ENCODE measurements at places on chromosomes 2 and 18.

- no peak for DNase-seq
These were observed 68.3 kb downstream of the TNS1 start for GRCh38 chr2:217934321-217935131.

GRCh38 chr2:102059151-102059550 lies 67.4 kb downstream of the IL1R2 start:
- no peak for DNase-seq

DNA sequence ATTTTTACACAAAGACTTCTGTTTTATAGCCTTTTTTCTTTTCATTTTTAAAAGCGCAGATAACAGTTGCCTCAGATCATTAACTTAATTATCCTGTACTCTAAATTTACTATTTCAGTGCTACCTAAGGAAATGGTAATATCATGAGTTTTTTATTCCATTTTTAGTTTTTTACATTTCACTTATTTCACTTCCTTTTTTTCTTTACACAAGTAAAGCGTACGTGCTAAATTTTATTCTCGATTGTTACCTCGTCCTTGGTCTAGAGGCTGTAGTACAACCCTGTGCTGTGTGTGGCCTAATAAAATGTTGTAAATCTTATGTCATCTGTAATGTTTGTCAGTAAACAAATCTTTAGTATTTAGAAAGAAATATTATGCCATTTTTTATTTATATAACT lies 49.2 kb downstream of the CRIM1 start:
- DNase-seq: no peak

GRCh38 chr18:48226401-48226800 lies 182.8 kb downstream of the ZBTB7C start:
- DNase-seq: no peak

- no peak for DNase-seq
These were observed 2.8 kb upstream of the PUM2 start for GRCh38 chr2:20353241-20353992.

GRCh38 chr2:26470601-26471260 lies 7.2 kb downstream of the OTOF start:
- DNase-seq: no peak

DNA sequence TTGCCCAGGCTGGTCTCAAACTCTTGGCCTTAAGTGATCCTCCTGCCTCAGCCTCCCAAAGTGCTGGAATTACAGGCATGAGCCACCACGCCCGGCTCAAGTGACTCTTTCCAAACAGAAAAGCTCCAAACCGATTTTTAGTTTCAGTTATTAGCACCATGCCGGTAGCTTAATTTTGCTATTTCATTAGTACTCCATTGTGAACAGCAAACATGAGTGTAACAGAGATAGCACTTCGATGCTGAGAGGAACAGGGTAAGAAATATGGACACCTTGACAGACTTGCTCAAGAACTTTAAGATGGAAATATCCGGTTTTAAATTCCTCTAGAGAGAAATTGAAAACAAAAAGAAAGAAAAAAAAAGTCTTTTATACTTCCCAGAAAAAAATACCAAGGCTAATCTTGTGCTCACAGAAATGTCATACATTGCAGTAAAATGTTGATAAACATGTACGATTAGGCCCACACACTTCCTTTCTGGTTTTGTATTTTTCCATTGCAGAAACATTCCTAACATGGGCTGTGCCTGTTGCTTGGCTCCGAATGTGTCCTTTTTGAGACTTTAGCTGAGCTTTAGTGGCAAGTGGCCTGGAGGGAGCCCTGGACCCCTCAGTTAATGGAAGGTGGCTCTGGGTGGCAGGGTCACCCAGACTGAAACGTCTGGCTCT lies 18.3 kb downstream of the FHL2 start:
- no peak for DNase-seq

GRCh38 chr2:64359171-64359891 lies 94.6 kb upstream of the LGALSL start:
- no peak for DNase-seq

DNA sequence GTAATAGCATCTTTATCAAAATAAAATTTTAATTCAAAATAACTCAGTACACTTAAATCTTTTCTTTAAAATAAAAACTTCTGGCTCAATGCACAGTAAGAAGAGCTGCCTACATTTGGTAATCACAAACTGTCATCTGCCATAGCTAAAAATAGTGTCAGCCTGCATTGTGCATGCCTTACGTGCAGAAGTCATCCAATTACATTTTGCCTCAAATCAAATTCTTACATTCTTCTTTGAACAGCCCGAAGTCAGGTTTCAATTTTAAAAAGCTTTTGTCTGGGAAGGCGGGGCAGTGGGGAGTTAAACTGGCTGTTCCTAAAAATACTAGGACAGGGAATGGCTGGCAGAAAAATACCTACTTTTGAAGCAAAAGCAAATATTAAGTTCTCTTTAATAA lies 51.1 kb downstream of the RTN4 start:
- DNase-seq: no peak

DNA sequence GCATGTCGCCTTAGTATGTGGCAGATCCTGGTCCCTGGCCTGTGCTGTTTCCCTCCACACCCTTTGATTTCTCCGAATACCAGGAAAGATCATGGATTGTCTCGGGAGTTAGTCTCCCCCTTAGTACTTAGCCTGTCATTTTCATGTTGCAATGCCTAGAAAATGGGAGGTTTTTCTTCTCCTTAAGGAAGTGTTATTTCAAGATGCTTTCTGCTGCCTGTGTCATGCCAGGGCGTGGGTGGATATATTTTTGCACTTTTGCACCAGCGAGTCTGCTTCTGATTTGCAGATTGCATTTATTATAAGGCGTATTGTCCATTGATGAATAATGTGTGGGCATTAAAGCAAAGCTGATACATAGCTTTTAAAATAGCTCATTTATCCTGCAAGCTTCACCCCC lies 223.5 kb downstream of the NEDD4L start:
- DNase-seq: no peak

DNA sequence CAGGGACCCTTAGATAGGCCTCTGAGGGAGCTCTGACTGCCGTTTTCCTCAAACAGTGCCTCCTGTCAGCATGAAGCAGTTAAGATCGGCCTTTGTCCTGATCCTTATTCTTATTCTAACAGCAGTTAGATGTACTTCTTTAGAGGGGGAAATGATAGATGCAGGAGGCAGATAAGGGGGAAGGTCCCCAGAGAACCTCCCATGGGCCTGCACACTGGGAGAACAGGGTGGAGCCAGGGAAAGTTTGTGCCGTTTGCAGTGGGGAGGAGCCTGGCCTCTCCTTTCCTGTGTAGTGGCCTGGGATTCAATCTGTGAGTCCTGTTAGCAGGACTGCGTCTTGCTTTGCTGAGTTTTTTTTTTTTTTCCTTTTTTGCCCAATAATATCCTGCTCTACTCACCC lies 7.9 kb upstream of the INPP4A start:
- no peak for DNase-seq

DNA sequence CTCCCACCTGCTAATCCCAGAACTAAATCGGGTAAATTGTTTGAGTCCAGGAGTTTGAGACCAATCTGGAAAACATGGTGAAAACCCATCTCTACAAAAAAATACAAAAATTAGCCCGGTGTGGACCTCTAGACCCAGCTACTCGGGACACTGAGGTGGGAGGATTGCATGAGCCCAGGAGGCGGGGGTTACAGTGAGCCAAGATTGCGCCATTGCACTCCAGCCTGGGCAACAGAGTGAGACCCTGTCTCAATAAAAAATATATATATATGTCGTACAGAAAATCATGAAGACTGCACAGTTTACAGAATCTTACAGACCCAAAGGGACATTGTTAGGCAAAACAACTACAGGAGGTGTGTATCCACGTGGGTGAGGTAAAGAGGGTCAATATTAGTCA lies 4.0 kb upstream of the DPY30 start:
- DNase-seq: no peak

DNA sequence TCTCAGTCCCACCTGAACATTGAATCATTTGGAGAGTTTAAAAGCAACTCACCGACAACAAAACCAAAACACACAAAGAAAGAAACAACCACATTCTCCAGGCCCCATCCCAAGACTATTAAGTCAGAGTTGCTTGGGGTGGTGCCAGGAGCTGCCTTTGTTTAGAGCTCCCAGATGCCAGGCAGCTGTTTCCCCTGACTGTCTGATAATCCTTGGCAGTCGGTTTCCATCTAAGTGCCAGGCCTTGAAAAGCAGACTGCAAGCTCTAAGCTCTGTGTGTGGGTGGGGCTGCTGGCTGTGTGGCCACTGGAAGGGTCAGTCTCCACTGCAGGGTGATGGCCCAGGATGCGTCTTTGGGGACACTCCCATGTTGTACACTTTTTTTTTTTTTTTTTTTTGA lies 255.3 kb upstream of the AGAP1 start:
- DNase-seq: no peak
